Right forelimb (tissue), 1 donor: ENCODE measurements at places on chromosomes 11 and 22.
A peak's percentile ranks its signal among the peaks of the same experiment; 100 is the strongest.

DNA sequence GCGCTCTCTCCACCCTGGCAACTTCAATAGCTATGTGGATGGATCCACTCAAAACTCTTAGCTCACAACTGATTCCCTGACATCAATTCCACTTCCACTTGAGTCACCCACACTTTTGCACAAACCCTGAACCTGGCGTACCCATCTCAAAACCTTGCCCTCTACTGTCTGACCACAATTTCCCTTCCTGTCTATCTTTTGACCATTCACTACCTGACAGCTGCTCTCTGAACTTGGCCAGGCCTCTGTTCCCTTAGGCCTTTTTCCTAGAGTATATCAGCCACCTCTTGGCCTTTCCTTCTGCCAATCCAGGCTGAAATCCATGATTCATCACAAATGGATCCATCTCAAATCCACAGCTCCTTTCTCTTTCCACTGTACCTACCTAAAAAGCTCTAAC is 106.0 kb downstream of the RPL27A start:
- DNase-seq = no peak

DNA sequence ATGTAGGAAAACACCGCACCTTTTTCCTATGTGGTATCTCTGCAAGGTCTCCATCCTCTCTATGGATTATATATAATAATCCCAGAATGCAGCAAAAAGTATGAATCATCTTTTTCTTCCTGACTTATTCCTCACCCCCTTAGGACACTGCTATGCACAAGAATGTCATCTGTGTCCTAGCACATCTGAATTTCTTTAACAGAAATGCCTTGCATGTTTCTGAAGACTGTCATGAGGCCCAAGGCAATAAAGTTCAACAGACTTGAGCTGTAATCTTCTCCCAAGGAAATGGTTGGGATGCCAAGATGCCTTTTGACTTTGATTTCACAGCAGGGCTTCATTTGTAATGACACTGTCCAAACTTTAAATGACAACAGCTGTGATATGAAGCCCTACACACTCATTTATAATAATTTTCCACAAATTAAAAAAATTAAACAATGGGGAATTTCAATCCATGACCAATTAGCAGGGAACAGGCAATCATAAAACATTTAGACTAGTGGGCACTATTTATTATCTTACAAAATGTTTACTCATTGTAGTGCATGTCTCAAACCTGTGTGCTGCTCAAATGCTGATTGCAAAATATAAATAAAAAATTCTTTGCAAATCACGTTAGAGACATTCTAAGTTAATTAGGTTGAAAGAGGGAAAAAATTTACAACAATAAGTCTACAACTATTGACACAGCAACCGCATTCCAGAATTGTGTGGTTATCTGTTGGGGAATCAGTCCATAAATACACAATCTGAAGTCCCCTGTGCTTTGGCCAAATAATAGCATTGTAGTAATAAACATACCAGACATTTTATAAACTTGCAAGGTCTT is 242.3 kb downstream of the SWAP70 start:
- DNase-seq = no peak

- DNase-seq = no peak
Measured at GRCh38 chr11:19814421-19814820, 101.8 kb downstream of the NAV2 start.

DNA sequence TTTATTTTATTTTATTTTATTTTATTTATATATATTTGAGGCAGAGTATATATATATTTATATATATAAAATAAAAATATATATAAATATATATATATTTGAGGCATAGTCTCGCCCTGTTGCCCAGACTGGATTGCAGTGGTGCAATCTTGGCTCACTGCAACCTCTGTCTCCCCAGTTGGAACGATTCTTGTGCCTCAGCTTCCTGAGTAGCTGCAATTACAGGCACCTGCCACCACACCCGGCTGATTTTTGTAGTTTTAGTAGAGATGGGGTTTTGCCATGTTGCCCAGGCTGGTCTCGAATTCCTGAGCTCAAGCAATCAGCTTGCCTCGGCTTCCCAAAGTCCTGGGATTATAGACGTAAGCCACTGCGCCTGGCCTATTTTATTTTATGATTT is 31.4 kb downstream of the ACO2 start:
- DNase-seq = no peak

DNA sequence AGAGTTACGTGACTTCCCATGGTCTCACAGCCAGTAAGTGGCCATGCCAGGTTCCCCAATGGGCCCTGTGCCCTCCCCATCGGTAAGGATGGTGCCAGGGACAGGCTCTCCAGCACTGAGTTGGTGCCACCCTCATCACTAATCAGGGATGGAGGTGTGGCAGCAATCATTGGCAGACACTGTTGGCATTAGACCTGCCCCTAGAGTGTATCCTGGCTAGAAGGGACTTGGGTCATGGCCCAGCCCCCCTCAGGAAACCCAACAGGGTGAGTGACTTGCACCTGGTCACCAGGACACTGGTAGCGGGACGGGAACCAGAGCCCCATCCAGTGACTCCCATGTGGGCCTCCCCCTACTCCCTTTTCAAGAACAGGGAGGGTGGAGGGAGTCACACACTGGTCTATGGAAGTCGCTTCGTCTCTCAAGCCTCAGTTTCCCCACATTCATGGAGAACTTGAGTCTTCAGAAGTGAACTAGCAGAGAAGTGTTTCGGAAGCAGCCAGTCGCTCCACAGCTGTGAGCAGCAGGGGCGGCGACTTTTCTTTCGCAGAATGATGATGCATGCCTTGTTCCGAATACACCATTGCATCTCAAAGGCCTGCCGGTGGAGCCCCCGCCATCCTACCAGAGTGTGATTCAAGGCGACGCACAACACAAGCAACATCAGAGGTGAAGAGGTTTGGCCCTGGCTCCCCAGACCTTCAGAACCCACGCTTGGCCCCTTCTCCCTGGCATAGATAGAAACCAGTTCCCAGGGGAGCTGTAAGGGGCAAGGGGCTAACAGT is 12.9 kb downstream of the MS4A10 start:
- DNase-seq = no peak

DNA sequence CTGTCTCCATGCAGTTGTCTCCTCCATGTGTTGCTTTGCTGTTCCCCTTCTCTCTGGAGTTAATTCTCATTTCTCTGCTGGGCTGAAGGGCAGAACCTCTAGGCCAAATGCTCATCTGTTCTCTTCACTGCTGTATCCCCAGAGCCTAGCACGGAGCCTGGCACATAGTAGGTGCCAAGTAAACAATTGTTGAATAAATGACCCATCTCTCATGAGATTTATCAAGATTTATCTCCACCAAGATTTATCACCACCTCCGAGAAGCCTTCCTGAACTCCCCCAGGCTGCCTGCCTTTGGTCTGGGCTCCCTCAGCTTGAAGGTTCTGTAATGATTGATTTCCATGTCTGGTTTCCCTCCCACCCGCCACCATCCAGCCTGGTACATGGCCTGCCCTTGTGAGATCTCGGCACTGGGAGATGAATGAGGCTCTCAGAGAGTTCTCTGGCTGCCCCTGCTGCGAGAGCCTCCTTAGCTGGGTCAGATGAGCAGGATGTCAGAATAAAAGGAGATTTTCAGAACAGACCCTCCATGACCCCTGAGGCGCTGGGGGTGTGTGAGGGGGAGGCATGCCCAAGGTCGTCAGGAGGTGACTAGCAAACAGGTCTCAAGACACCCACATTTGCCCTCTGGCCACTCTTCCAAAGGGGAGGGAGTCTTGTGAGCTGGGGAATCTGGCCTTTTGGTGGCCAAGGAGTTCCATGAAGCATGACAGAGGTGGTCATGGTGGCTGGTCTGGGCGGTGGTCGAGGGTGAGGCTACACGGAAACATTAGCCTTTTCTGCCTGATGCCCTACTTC is 2.4 kb upstream of the GDPD5 start:
- no peak for DNase-seq

DNA sequence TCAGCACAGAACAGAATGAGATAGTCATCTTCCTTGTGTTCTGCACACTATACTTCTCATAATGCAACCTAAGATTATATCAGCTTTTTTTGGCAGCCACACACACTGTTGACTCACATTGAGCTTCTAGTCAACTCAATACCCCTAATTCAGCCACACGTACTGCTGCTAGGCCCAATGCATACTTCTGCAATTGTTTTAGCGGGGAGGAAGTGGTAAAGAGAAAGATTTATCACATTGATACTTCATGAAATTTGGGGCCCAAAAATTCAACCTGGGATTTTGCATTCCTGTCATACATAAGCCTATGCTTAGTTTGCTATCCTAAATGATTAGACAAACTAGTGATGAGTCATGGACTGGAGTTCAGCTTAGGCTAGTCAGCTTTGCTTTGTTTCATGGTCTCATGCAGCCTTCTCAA is 8.6 kb upstream of the UPB1 start:
- no peak for DNase-seq

DNA sequence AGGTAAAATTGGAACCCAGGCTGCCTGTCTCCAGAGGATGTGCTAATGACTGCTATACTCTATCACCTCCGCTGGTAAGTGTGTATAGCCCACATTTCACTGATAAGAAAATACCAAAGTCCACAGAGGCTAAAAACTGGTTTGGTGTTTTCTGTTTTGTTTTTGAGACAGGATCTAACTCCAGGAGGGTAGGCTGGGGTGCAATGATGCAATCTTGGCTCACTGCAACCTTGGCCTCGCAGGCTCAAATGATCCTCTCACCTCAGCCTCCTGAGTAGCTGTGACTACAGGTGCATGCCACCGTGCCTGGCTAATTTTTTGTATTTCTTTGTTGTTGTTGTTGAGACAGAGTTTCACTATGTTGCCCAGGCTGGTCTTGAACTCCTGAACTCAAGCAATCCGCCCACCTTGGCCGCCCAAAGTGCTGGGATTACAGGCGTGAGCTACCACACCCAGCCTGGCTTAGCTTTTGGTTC is 409.8 kb downstream of the LARGE1 start:
- no peak for DNase-seq

DNA sequence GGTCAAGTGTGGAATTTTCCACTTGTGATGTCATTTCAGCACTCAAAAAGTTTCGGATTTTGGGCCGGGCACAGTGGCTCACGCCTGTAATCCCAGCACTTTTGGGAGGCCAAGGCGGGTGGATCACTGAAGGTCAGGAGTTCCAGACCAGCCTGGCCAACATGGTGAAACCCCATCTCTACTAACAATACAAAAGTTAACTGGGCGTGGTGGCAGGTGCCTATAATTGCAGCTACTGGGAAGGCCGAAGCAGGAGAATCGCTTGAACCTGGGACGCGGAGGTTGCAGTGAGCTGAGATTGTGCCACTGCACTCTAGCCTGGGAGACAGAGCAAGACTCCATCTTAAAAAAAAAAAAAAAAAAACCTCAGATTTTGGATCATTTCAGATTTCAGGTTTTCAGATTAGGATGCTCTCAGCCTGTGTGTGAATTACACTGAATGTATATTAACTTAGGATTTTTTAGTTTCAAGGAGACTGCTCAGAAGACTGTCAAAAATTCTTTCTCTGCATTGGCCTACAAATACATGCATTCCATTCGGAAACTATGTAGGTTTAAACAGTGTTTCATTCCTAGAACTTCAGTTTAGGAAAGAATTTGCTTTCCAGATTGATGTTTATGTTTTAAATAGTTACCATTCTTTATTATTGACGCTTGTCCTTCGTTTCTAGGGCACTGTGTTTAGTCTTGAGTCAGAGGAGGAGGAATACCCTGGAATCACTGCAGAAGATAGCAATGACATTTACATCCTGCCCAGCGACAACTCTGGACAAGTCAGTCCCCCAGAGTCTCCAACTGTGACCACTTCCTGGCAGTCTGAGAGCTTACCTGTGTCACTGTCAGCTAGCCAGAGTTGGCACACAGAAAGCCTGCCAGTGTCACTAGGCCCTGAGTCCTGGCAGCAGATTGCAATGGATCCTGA is 48.0 kb downstream of the BID start:
- no peak for DNase-seq

GRCh38 chr22:46069521-46070214 is 80.7 kb upstream of the PPARA start:
- DNase-seq = peak; percentile 84

GRCh38 chr22:35608088-35608487 is 9.0 kb downstream of the MB start:
- DNase-seq = no peak

DNA sequence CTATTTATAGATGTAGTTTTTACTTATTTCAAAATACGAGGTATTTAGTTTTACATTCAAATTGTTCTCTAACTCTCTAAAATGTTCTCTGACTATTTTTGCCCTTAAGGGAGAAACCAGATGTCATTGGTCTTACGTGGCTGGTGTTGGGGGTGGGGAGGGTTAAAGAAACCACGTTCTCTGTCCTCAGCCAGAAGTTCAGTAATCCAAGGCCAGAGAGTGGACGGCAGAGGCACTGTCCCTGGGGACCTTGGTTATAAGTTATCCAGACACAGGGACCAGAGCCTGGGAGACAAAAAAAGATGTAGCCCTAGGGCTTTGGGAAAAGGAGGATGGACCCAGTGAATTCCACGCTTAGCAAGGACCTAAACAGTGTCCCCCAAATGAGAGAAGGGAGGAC is 706 bp upstream of the OR51E1 start:
- DNase-seq = no peak
